ENCODE measurements at places on chromosomes 16 and 17. TPM values are rescaled to one million over a fixed set of nuclear protein-coding genes. Genes with fewer than 3 reads are reported as not detected.
A peak's percentile ranks its signal among the peaks of the same experiment; 100 is the strongest.

- DNase-seq: no peak
Observed at GRCh38 chr16:777826-778225, 10.4 kb downstream of the RPUSD1 start.

- DNase-seq: no peak
Observed at GRCh38 chr17:32504166-32504990, 17.6 kb downstream of the CDK5R1 start.

GRCh38 chr17:19249681-19250080 is 12.5 kb downstream of the EPN2 start:
- no peak for DNase-seq

- no peak for DNase-seq
Observed at GRCh38 chr16:52634104-52634503, 87.2 kb upstream of the TOX3 start.

- DNase-seq: peak; percentile 99
Observed at GRCh38 chr17:51121620-51122472, 1.2 kb upstream of the SPAG9 start.

DNA sequence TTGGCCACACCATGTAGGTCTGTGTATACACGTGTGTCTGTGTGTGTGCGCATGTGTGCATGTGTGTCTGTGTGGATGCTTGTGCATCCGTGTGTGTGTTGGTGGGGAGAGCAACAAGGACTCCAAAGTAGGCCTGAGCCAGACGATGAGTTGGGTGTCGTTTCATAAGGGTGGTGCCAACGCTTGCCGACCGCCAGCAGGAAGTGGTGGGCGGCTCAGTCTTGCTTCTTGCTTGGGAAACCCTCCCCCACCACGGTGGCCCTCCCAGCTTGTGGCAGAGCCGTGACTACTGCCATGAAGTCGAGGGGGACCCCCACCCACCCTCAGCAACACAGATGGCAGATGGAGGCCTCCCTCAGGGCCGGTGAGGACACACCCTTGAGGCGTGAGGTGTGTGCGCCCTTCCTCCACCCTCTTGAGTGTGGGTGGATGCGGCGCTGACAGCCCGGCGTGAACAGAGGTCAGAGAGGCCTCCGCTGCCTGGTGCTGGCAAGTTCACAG is 17.5 kb downstream of the SBK1 start:
- no peak for DNase-seq

- DNase-seq: peak; percentile 72
Observed at GRCh38 chr17:46212634-46213435, 19.6 kb upstream of the KANSL1 start.

DNA sequence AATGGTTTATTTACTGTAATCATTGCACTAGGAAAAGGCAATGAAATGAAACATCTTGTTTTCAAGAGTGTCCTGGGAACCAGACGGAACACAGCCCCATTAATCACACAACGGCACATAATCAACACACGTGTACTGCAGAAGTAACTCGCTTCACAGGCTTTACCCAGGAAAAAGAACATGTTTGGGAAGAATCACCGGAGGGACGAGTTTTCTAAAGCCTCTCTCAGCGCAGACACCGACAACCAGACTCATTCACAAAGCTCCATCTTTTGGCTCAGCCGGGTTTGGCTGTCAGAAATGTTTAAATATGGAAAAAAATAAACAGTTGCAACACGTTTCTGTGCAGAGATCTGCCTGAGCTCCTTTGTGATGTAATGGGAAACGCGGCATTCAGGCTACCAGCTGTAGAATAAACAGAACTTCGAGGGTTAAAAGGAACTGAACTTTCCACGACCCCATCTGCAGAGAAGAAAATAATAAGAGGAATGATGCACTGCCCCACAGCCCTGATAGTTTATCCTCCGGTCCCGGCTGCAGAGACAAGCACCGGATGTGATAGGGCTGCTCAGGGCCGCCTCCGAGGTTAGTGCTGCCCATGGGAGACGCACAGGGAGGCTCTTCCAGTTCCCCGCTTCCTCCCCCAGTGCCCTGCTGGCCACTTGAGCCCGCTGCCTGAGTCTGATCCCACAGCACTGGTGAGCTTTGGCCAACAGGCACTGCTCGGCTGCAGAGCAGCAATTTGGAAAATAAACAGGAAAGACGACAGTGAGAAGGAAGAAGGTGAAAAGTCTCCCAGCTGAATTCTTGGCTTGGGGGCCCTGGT is 119.8 kb downstream of the HIC1 start:
- peak; percentile 90 for DNase-seq

DNA sequence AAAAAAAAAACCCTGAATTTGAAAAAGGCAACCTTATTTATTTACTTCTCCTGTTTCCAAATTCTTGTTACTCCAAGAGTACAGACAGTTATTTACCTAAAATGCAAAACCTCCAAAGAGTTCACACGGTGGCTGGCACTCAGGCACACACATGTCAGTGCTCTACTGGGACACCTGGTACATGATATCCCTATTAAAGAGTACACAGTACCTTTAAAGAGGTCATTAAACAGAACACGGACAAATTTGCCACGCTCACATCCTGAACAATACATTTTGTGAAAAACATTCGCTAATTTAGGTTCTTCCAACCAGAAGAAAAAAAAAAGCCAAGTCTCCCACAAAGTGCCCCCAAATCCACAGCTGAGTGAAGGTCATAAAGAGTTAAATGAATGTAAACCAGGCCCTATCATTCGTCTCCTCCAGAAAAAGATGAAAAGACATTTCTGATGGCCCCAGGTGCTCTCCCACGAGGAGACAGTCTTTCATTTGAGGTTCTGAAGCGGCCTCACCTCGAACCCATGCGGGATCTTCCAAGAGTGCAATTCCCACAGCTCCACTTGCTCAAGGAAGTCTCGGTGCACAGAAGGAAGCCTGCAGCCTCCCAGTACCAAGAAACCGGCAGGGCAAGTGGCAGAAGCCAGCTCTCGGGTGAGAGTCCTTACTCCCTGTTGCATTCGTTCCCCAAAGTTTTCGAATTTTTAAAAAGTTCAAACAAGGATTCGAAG is 993 bp downstream of the ERN1 start:
- no peak for DNase-seq

DNA sequence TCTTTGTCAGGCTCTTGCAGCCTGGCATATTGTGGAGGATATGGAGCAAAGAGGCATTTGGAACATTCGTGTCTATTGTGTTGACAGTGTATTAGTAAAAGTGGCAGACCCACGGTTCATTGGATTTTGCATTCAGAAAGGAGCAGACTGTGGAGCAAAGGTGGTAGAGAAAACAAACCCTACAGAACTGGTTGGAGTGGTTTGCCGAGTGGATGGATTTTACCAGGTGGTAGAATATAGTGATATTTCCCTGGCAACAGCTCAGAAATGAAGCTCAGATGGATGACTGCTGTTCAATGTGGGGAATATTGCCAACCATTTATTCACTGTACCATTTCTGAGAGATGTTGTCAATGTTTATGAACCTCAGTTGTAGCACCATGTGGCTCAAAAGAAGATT is 44.5 kb downstream of the EFCAB13 start:
- no peak for DNase-seq

- no peak for DNase-seq
Observed at GRCh38 chr17:20314834-20315233, 152.5 kb downstream of the LGALS9B start.

GRCh38 chr17:68953340-68953997 is 1.7 kb downstream of the ABCA8 start:
- DNase-seq: no peak

- DNase-seq: no peak
Observed at GRCh38 chr17:9529033-9529700, 46.5 kb downstream of the STX8 start.

- DNase-seq: peak; percentile 92
Observed at GRCh38 chr17:78324391-78325075, 35.3 kb downstream of the SOCS3 start.

GRCh38 chr17:36949461-36949927 is 740 bp downstream of the AATF start:
- DNase-seq: no peak

DNA sequence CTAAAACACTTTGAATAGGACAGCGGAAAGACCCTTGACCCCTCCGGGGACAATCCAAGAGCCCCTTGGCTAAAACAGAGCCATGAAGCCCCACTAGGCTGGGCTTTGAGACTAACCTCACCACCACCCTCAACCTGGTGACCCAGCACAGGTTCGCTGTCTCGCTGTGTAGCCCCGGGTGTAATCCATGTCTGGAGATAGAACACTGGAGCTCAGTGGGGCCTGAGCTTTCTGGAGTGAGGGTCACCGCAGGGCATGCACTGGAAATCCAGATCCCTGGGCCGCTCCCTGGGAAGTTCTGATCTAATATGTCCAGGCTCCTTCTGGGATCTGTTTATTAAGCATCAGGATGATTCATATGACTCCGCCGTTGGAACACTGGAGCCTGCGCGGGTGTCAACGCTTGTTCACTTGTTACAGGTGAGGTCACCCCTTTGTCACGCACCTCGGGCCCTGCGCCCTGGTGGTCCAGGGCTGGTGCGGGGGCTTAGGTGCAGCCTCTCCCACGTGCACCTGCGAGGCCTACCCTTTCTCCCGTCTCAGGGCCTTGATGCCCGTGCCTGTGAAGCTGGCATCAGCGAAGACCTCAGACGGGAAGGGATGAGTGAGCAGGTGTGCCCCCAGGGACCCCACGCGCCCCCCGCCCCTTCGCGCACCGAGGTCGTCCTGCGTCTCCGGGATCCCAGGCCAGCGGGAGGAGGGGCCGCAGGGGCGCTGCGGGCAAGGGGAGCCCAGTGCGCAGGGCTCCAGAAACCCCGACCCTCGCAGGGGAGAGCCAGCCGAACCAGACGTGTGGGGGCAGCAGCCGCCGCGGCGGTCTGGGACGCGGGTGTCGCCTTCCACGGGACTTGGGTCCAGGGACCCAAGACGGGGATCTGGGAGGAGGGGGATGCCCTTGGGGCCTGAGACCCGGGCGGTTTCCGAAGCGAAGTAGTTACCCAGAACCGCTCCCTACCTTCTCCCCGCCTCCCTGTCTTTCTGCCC is 224.1 kb upstream of the FOXF1 start:
- DNase-seq: no peak

DNA sequence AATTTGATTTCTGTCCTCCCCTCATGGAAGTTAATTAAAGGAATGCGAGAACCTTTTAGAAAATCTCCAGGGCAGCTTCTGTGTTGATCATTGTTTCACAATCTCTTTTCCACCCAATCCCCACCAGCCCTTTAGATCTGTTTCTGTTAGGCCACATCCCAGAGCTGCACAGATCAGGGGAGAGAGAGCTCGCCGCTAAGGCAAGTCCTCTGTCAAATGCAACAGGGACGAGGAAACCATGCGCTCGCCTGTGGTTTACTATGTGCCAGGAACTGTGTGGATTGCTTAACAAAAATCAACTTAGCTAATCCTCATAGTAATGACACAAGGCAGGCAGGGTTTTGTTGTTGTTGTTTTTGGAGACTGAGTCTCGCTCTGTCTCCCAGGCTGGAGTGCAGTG is 115.4 kb downstream of the SALL1 start:
- no peak for DNase-seq

GRCh38 chr17:64277831-64278562 is 14.9 kb upstream of the TEX2 start:
- DNase-seq: no peak

DNA sequence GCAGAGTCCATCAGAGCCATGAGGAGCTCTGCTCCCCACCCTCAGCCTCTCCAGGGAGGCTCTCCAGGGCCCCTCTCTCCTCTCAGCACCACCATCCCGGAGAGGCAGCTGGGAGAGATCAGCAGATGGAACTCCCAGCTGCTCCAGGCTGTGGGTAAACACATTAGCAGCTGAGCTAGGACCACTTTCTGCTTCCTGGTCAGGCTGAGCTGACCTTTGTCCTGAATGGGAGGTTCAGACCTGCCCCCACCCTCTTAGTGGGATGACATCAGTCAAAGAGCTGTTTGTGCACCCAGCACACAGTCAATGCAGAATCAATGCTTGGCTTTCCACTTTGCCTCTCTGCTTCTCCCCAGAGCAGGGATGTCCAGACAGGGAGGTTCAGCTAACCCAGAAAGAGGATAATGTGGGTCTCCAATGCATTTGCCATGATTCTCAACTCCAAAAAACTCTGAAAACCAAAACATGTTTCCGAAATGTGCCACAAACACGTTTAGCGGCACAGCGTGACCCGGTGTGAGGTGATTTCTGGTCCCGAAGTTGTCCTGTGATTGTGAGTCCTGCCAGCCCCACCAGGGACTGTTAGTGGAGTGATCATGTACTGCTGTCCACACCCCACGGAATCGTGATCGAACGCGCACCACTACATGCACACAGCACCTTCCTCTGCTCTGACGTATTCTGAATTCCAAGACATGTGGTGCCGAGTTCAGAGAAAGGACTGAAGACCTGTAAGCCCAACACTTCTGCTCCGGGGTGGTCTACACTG is 6.7 kb downstream of the GPR142 start:
- DNase-seq: no peak

GRCh38 chr17:12070561-12070960 is 49.9 kb downstream of the MAP2K4 start:
- peak; percentile 20 for DNase-seq

- DNase-seq: no peak
Observed at GRCh38 chr16:67653128-67653788, 6.8 kb downstream of the ACD start.

- DNase-seq: peak; percentile 98
Observed at GRCh38 chr16:84618581-84619460, 943 bp upstream of the COTL1 start.

DNA sequence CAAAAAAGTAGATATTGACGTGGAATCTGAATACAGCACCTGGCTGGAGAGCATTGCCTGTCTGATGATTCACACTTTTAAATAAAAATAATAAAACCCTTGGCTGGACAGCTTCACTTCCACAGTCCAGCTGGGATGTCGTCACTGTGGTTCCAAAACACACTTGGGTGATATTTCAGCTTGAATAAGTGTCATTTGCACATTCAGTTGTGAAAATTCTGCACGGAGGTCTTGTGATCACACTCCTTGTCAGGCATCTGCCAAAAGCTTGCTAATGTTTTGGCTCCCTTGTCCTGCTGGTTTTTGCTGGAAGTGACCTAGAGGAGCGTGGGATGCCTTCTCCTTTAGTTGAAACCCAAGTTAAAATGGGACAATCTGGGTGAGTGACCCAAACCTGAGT is 60.7 kb downstream of the PCTP start:
- no peak for DNase-seq

DNA sequence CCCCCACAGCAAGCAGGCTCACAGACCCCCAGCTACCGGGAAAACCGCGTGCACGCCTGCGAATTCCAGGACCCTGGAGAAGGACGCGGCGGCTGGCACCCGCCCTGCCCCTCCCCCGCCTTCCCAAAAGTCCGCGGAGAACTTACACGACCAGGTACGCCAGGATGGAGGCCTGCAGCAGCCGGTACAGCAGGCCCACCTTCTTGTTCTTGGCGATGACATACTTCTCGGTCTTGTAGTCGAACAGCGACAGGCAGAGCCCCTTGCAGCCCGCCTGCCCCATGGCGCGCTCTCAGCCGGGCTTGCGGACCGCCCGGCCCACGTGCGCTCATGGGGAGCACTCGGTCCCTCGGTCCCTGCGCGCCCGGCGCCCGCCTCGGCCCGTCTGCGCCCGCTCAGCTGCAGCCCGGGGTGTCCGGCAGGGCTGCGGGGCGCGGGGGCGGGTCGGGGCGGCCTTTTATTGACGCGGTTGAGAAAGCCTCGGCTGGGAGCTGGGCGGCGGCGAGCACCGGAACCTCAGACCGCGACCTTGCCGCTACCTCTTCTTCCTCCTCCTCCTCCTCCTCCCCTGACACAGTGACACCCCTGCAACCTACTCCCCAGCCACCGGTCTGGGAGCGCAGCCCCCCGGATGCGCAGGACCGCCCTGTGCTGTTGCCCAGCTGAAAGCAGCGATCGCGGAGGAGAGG is at the start of gene P2RX5:
P2RX5 (minus strand) TSS at position 433 of the 689 bp plus-strand sequence; CDS start at position 283, 150 bp downstream.
- DNase-seq: no peak

MED13 gene
- 31.5 TPM for total RNA-seq

FAM20A gene
- not detected for total RNA-seq

CDH5 gene
- total RNA-seq: not detected

CPHXL2 gene
- not detected for total RNA-seq
